ENCODE measurements at places on chromosomes 2 and 18.

DNA sequence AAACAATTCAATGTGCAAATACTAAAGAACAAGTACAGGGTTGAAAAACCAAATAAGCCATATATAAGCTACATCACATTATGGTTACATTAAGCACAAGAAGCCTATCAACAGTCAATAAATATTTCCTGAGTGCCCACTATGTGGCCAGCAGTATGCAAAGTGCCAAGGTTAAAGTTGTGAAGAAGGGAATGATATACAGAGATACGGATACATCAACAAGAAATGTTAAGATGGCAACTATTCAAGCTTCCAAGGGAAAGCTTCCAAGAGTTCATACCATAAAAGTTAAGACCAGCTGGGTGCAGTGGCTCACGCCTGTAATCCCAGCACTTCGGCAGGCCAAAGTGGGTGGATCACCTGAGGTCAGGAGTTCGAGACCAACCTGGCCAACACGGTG is 14.0 kb downstream of the DYM start:
- no peak for DNase-seq

DNA sequence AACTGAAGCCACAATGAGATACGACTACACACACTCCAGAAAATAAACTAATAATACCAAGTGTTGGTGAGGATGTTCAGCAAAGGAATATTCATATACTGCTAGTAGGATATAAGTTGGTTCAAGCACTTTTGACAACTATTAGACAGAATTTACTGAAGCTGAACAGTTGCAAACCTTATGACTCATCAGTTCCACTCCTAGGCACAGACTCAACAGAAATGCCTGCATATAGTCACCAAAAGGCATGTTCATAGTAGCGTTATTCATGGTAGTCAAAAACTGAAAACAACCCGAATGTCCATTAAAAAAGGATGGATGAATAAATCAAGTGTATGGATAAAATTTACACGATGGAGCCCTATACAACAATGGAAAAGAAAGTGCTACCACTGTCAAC is 232.0 kb downstream of the ANAPC1 start:
- DNase-seq, result no peak

DNA sequence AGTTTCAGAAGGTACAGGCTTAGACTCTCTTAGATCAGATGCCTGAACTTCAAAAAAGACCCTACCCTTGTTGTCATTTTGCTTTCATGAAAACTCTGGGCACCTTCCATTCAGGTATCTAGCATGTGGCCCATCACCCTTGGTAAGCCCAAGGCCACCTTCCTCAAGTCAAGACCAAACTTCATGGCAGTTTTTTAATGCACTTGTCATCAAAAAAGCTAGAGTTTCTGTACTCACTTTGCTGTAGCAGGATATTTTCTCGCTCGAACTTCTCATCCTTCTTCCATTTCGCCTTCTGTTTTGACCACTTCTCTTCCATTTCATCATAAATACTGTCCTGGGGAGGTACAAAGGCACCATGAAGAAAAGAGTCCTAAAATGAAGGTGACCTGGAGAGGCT is 48.2 kb downstream of the FLACC1 start:
- no peak for DNase-seq

GRCh38 chr2:226736382-226736781 is 63.2 kb downstream of the IRS1 start:
- DNase-seq, result no peak

DNA sequence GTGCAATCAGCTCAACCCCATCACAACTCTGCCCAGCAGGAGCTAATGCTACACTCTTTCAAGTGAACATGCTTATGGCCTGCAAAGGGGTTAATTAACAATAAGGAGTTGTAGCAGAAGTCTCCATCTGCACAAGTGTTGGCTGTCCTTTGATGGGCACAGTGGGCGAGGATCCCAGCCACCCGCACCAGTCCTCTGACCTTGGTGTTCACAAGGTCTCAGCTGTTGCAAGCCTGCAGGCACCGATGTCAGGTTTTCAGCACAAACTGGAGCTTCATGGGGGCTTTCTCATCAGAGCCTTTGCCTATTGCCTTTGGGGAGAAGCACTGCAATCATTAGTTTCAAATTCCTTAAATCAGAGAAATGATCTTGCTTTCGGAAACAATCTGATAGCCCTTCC is 60.9 kb upstream of the TMEM178A start:
- DNase-seq, result no peak

GRCh38 chr18:63192126-63192884 is 127.3 kb downstream of the BCL2 start:
- DNase-seq, result no peak

- DNase-seq, result no peak
Measured at GRCh38 chr2:218074031-218074430, 5.0 kb downstream of the RUFY4 start.

GRCh38 chr2:233033672-233034071 is 1.2 kb downstream of the NEU2 start:
- no peak for DNase-seq

GRCh38 chr2:131154071-131154531 is 49.0 kb downstream of the PLEKHB2 start:
- peak; percentile 12 for DNase-seq

- no peak for DNase-seq
Measured at GRCh38 chr2:85803704-85804425, 50.1 kb downstream of the ATOH8 start.

- DNase-seq, result no peak
Measured at GRCh38 chr2:37688771-37689468, 17.5 kb upstream of the CDC42EP3 start.

- DNase-seq, result no peak
Measured at GRCh38 chr18:6333981-6334380, 80.7 kb downstream of the L3MBTL4 start.

DNA sequence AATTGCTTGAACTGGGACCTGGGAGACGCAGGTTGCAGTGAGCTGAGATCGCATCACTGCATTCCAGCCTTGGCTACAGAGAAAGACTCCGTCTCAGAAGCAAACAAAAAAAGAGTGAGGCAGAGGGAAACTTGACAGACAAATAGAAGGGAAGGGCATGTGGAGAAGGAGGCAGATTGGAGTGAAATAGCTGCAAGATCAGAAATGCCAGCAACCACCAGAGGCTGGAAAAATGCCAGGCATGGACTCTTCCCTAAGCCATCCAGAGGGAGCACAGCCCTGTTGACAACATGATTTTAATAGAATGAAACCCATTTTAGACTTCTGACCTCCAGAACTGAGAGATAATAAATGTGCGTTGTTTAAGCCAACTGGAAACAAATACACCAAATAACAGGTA is 447.2 kb upstream of the SPHKAP start:
- DNase-seq, result no peak

GRCh38 chr2:132581991-132582738 is 87.8 kb downstream of the LYPD1 start:
- no peak for DNase-seq

All from CMK (cell line).